Natural killer cell (primary cell): ENCODE measurements at places on chromosomes 3 and 15. TPM values are rescaled to one million over a fixed set of nuclear protein-coding genes. Genes with fewer than 3 reads are reported as not detected.

CCDC14 gene
- 37.8 TPM for total RNA-seq

DNA sequence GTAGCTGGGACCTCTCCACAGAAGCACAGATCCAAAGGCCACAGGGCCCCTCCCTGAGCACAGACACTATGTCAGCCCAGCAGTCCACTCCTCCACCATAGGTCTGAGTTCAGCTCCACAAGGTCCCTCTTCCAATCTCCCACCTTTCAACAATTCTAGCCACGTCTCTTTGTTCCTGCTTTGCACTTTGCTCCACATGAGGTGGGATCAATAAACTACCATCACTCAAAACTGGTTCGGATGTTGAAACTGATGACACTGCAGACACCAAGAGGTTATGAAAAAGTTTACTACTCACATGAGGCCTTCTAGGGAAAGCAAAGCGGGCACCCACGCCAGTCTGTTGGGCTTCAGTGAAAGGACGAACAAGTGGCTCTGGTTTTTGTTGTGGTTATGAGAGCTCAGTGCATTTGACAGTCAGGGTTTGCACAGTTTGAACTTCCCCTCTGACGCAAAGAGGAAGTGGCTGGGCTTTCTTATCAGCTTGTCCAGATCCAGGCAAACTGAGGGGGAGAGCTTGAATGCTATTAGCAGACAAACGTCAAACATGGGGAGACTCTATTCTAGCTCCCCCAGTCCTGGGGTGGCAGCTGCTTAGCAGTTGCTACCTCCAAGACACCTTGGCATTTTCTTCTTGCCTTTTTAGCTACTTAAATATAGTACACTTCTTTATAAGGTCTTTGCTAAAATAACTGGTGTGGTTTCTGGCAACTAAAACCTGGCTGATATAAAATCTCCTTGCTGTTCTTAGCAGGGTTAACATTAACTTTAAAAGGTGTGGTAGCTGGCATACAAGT, 37.8 kb downstream of the ZNF445 start:
- no peaks in the 10 kb centered on the region for H3K27me3 ChIP-seq
- peak; percentile 64 for DNase-seq
- peak overlapping the region; percentile 93 for H3K27ac ChIP-seq
- H3K36me3 ChIP-seq, result peaks cover 8% of the 10 kb centered on the region
- peaks cover 24% of the 10 kb centered on the region for H3K4me1 ChIP-seq
- no peak overlapping the region for H3K4me3 ChIP-seq

DNA sequence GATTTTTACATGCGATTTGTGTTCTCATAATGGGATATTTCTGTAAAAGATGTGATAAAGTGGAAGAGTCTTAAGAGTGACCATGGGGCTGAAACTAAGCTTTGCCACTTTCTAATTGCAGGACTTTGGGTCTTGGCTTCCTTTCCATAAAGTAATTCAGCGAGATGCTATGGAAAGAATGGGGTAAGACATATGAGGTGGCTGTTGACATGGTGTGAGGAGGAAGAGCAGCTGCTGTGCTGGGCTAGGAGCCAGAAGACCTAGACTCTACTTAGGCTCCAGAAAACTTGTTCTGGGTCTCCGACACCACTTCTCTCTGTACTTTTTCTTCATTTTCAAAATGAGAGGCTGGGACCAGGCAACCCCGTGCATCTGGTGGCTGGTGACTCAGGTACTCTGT, 654.5 kb upstream of the CFAP20DC start:
- peaks cover 4% of the 10 kb centered on the region for H3K4me1 ChIP-seq
- no peaks in the 10 kb centered on the region for H3K36me3 ChIP-seq
- H3K27ac ChIP-seq, result no peak overlapping the region
- DNase-seq, result no peak
- no peaks in the 10 kb centered on the region for H3K27me3 ChIP-seq

DNA sequence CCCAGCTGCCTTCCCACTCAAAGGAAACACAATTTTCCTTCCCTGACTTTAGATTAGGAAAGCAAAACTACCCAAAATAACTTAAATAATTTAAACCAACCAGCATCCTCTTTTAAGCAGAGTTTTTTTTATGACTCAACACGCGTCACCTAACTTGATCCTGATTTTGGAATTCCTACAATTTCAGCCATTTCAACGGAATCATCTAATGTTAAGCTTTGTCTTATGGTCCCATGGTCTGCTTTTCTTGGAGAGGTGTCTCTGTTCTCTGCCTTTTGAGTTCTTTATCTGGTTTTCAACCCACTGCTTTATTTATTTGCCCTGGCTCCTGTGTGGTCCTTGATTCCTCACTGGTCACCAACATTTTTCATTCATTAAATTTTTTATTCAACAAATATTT, 219.2 kb upstream of the ARHGEF26 start:
- H3K4me3 ChIP-seq, result no peak overlapping the region
- no peak overlapping the region for H3K27ac ChIP-seq
- H3K27me3 ChIP-seq, result no peaks in the 10 kb centered on the region
- no peaks in the 10 kb centered on the region for H3K4me1 ChIP-seq
- no peak for DNase-seq
- no peaks in the 10 kb centered on the region for H3K36me3 ChIP-seq

GRCh38 chr3:49724586-49724985, 835 bp upstream of the GMPPB start:
- H3K4me3 ChIP-seq, result peak overlapping the region; percentile 88
- no peaks in the 10 kb centered on the region for H3K27me3 ChIP-seq
- peaks cover 38% of the 10 kb centered on the region for H3K4me1 ChIP-seq
- DNase-seq, result peak; percentile 78

DNA sequence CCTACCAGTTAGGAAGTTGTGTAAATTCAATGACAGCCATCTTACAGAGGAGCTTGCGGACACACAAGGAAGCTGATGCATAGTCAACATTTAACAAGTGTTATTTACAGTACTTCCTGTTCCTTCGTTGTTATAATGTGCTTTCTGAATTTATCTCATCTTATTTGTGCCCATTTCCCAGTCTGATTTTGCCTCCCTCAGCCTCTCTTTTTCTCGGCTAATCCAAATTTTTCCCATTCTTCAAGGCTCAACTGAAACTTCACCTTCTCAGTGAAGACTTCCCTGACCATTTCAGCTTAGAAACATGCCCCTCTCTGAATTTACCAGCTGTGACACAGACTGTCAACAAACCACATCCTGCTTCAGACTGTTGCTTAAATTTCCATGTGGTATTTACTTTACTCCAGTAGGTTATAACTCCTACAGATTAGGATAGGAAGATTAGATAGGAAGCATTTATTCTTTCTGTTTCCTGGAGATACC, 55.7 kb upstream of the CP start:
- H3K4me1 ChIP-seq, result peaks cover 6% of the 10 kb centered on the region
- H3K27ac ChIP-seq, result peak overlapping the region; percentile 78
